Stimulated activated CD4-positive, alpha-beta T cell treated with anti-CD3 and anti-CD28 coated beads, TNF-alpha, amount 100 ng/mL, for 24 hours (primary cell): ENCODE measurements at places on chromosomes 1 and 21.
A peak's percentile ranks its signal among the peaks of the same experiment; 100 is the strongest.

DNA sequence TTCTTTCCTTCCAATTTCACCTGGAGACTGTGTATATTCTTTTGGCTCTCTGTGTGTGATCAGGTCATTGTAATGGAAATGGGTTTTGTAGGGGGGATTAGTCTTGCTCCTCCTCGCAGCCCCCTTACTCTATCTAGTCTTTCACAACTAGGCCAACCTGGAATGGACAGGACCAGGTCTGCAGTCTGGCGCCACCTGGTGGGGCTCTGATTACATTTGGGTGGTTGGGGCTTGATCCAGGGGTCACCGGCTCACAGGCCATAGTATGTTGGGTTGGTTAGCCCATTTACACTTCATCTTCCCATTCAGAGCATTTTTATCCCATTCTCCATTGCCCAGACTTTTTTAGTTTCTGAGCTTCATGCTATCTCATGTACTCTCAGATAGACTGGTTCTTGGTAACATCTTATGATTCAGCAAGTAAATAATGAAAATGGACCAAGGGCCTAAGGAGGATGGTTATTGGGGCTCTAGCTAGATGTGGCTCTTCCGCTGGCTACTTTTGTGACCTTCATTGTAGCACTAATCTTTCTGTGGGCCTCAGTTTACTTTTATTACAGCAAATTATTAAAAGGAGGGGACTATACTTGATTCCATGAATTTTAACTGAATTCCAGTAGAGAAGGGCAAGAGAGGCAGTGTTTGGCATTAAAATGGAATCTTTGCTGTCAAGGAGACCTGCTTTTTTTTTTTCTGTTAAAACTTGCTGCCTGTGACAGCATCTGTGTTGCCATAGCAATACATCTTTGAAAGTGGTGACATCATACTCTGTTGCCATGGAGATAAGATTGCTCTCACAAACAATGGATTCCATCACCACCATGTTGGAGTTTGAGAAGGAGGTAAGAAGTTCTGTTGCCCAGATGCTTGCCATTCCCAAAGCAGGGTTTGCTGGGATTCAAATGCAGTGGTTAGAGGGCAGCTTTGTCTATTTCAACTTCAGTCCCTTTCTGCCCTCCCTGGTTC is 150.1 kb downstream of the PLXNA2 start:
- peak; percentile 19 for DNase-seq

DNA sequence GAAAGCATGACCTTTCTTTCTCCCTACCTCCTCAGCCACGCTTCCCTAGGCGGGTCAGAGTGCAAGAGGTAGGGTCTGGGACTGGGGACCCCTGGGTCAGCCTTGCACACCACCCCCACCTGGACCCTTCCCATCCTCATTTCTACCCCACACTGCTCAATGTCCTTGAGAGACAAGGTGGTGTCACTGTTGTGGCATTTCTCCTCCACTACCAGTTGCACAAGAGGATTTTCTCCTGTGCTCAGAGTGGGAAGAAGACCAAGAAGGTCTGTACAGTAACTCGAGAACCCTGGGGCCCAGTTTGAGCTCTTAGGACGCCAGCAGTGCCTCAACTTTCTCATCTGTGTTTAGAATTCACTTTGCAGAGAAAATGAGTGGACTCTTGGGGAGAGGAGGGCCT is 49.4 kb upstream of the CD34 start:
- no peak for DNase-seq

DNA sequence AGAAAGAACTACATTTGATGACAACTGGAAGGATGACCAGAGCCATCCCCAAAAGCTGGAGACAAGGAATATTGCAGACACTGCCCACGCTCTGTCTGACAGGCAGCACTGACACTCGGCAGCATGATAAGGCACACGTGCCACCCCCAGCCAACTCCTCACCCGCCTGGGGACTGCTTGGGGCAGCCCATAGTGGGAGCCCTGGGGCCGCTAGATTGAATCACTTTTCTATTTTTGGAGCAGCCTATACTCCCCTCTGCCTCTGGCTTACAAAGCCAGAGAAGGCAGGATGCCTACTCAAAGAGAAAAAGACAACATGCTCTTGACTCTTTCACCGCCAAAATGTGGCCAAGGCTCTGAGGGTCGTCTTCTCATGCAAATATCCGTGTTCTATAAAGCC is 1.3 kb downstream of the SMG5 start:
- DNase-seq: peak; percentile 15

GRCh38 chr1:245832771-245833527 is 674.1 kb downstream of the SMYD3 start:
- DNase-seq: no peak

GRCh38 chr1:29579821-29580425 is 343.6 kb downstream of the PTPRU start:
- DNase-seq: no peak
